Thoracic aorta endothelial cell (primary cell): ENCODE measurements at places on chromosomes 3 and 15. TPM values are rescaled to one million over a fixed set of nuclear protein-coding genes. Genes with fewer than 3 reads are reported as not detected.

RTP3 gene
- not detected in 2 replicates for total RNA-seq

PCOLCE2 gene
- total RNA-seq = 1.3 and 2.5 TPM in 2 replicates

CRABP1 gene
- total RNA-seq = not detected in 2 replicates

IL17RB gene
- total RNA-seq = 0.22 TPM in 1 of 2 replicates, not detected in the other

TASOR gene
- 85.9 and 90.4 TPM in 2 replicates for total RNA-seq

DPPA2 gene
- total RNA-seq = not detected in 2 replicates

MPI gene
- total RNA-seq = 55.3 and 71.4 TPM in 2 replicates

SUSD5 gene
- 0.93 and 1.3 TPM in 2 replicates for total RNA-seq

SPINT1 gene
- 0.93 and 1.4 TPM in 2 replicates for total RNA-seq

TMOD2 gene
- total RNA-seq = 6.0 and 9.8 TPM in 2 replicates

GRK7 gene
- total RNA-seq = not detected in 2 replicates

PRTG gene
- total RNA-seq = 4.4 and 7.0 TPM in 2 replicates

CCDC54 gene
- total RNA-seq = not detected in 2 replicates

NOX5 gene
- 0.07 TPM in 1 of 2 replicates, not detected in the other for total RNA-seq

FBXW12 gene
- total RNA-seq = not detected in 2 replicates

GOLGA6L7 gene
- not detected in 2 replicates for total RNA-seq

TRIM69 gene
- total RNA-seq = 9.3 and 18.6 TPM in 2 replicates

GOLGA6L24 gene
- not detected in 2 replicates for total RNA-seq

OR5K2 gene
- not detected in 2 replicates for total RNA-seq

TMC3 gene
- not detected in 2 replicates for total RNA-seq

RAB11A gene
- 317 and 433 TPM in 2 replicates for total RNA-seq

RTP1 gene
- 0.13 TPM in 1 of 2 replicates, not detected in the other for total RNA-seq

RNF168 gene
- total RNA-seq = 30.9 and 36.5 TPM in 2 replicates

ATP2B2 gene
- not detected in 2 replicates for total RNA-seq

TUSC7 gene
- not detected in 2 replicates for total RNA-seq

KIF23 gene
- total RNA-seq = 59.4 and 83.5 TPM in 2 replicates

ZNF662 gene
- 1.1 and 2.4 TPM in 2 replicates for total RNA-seq

GP5 gene
- total RNA-seq = 0.14 TPM in 1 of 2 replicates, not detected in the other

CLDN18 gene
- not detected in 2 replicates for total RNA-seq

CHRNA3 gene
- total RNA-seq = not detected in 2 replicates

TLNRD1 gene
- total RNA-seq = 24.9 and 27.5 TPM in 2 replicates

OXTR gene
- total RNA-seq = 0.13 and 0.14 TPM in 2 replicates
